ENCODE measurements at places on chromosomes 7 and 10.
A peak's percentile ranks its signal among the peaks of the same experiment; 100 is the strongest.

DNA sequence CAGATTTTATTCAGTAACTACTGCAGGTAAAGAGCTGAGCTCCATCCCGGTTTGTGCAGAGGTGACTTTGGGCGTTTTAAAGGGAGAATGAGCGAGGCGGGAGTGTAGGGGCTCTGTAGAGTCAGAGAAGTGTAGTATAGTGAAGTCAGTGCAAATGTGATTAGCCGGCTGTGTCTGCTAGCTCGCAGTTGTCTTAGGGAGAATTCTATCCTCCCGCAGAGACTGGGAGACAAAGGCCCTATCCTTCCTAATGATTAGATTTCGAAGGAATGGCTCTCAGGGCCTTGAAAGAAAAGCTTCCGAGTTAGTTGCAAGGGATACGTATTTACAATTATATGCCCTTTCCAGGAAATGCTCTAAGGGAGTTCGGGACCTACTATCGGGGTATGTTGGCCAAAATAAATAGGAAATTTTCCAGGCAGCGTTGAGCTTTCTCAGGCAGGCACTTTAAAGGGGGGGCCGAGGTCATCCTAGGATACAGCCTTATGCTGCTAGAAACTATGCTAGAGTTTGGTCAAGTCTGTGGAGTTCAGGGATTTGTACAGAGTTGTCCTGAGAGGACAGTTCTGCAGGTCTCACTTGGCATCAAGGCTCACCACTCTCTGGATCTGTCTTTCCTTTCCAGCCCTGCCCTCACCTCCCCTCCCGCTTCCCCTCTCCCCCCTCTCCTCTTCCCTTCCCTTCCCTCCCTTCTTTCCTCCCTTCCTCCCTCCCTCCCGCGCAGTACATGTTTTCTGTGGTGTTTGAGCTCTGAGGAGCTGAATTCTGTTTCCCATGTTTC is 825 bp downstream of the MRPL32 start:
- H3K4me1 ChIP-seq: peaks cover 40% of the 10 kb centered on the region
- H3K27ac ChIP-seq: peak overlapping the region; percentile 98
- H3K27me3 ChIP-seq: no peaks in the 10 kb centered on the region
- peak overlapping the region; percentile 100 for H3K4me3 ChIP-seq
- peaks cover 9% of the 10 kb centered on the region for H3K36me3 ChIP-seq

DNA sequence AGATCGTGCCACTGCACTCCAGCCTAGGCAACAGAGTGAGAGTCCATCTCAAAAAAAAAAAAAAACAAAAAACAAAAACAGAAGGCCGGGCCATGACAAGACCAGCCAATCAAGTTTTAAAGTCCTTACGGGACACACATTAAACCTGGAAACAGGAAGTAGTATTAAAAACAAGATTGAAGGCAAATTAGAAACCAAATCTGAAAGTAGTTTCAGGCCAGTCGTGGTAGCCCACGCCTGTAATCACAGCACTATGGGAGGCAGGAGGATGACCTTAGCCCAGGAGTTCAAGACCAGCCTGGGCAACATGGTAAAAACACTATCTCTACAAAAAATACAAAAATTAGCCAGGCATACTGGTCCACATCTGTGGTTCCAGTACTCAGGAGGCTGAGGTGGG is 18.1 kb downstream of the PSAP start:
- H3K4me3 ChIP-seq: no peak overlapping the region
- H3K27me3 ChIP-seq: no peaks in the 10 kb centered on the region
- no peak for DNase-seq
- peaks cover 11% of the 10 kb centered on the region for H3K36me3 ChIP-seq
- H3K4me1 ChIP-seq: peaks cover 32% of the 10 kb centered on the region

- H3K4me3 ChIP-seq: no peak overlapping the region
- no peak for DNase-seq
- no peaks in the 10 kb centered on the region for H3K4me1 ChIP-seq
- no peak overlapping the region for H3K27ac ChIP-seq
These were observed 232.2 kb upstream of the TEX47 start for GRCh38 chr7:89027781-89028180.

GRCh38 chr7:155746188-155746587 is 66.1 kb downstream of the SHH start:
- DNase-seq: no peak
- peaks cover 31% of the 10 kb centered on the region for H3K4me1 ChIP-seq
- H3K27ac ChIP-seq: peak overlapping the region; percentile 16
- peaks cover 4% of the 10 kb centered on the region for H3K36me3 ChIP-seq

DNA sequence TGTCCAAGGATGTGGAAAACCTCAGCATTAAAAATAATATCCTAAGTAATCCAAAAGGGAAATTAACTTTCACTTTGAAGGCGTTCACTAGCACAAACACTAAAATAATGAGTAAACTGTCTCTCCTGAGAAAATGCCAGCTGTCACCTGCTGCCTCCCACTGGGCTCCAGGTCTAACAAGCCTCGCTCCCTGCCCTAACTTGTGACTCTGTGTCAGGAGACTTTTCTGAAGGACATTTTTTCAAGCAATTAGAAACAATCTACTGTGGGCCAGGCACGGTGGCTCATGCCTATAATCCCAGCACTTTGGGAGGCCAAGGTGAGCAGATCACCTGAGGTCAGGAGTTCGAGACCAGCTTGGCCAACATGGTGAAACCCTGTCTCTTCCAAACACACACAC is 72.8 kb upstream of the GLCCI1 start:
- no peak overlapping the region for H3K4me3 ChIP-seq
- no peaks in the 10 kb centered on the region for H3K27me3 ChIP-seq
- H3K4me1 ChIP-seq: no peaks in the 10 kb centered on the region
- no peaks in the 10 kb centered on the region for H3K36me3 ChIP-seq
- H3K27ac ChIP-seq: no peak overlapping the region

DNA sequence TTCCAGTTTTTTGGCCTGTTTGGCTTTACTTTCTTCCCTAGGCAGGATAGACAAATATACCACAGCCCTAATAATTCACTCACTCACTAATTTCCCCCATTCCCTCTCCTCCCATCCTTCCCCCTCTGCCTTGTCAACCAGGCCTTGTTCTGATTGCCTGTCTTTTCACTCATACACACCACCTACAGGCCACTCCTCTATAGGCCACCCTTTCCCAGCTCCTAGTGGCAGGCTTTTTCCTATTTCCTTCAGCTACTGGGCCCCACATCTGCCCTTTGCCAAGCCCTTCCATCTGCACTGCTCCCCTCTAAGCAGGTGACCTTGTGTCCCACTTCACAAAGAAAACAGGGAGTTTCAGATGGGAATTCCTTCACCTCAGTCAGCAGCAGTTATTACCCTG is 59.8 kb upstream of the MSRB2 start:
- no peak overlapping the region for H3K4me3 ChIP-seq
- no peaks in the 10 kb centered on the region for H3K36me3 ChIP-seq
- H3K27ac ChIP-seq: no peak overlapping the region
- no peaks in the 10 kb centered on the region for H3K4me1 ChIP-seq
